ENCODE measurements at places on chromosomes 6 and 20. TPM values are rescaled to one million over a fixed set of nuclear protein-coding genes. Genes with fewer than 3 reads are reported as not detected.

OLIG3 gene
- not detected for total RNA-seq

CLDN20 gene
- total RNA-seq: not detected

MATN4 gene
- total RNA-seq: 0.30 TPM

RCAN2 gene
- total RNA-seq: 12.2 TPM

PPP1R3G gene
- total RNA-seq: 0.37 TPM

SRMS gene
- not detected for total RNA-seq

GSTA2 gene
- total RNA-seq: not detected

SLC12A5 gene
- total RNA-seq: not detected

ACOT13 gene
- total RNA-seq: 20.2 TPM

GPR6 gene
- total RNA-seq: not detected

CD93 gene
- 74.0 TPM for total RNA-seq

PHIP gene
- 24.0 TPM for total RNA-seq

NKAIN2 gene
- total RNA-seq: not detected

GPX5 gene
- not detected for total RNA-seq

VNN1 gene
- total RNA-seq: 9.2 TPM

Measured in upper lobe of left lung (tissue), 6 donors.